Activated naive CD8-positive, alpha-beta T cell treated with anti-CD3 and anti-CD28 coated beads, Interleukin-2, amount 50 U/mL, for 24 hours (primary cell): ENCODE measurements at places on chromosomes 12 and 14.
A peak's percentile ranks its signal among the peaks of the same experiment; 100 is the strongest.

- DNase-seq = peak; percentile 98
These were observed at the start of gene MOK for GRCh38 chr14:102304611-102305506. TSS of gene MOK (minus strand) at chr14:102305164. CDS start at chr14:102304968, 196 bp downstream.

- no peak for DNase-seq
These were observed 528.6 kb downstream of the FUT8 start for GRCh38 chr14:65941091-65941490.

- DNase-seq = no peak
These were observed 142.0 kb upstream of the GZMB start for GRCh38 chr14:24775950-24776349.

GRCh38 chr14:35506927-35507326 is 27.0 kb upstream of the INSM2 start:
- no peak for DNase-seq

GRCh38 chr12:119180380-119181040 is 1.8 kb downstream of the HSPB8 start:
- DNase-seq = no peak

- DNase-seq = no peak
These were observed 8.9 kb upstream of the FAIM2 start for GRCh38 chr12:49912345-49913255.

DNA sequence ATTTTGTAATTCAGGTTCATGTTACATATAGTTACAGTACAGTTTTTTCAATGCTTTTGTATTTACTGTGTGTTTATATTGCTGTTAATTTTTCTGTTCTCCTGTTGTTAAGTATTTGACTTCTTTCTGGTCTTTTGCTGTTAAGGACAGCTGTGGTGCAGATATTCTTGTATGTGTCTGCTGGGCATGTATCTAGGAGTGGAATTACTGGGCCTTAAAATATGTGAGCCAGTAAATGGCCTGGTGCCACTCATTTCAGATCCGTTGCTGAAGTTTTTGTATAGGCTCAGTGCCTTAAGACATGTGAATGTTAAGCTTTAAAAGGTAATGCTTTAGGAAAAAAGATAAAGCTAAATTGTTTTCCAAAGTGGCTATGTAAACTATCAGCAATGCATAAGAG is 87.3 kb downstream of the TTLL5 start:
- no peak for DNase-seq

- peak; percentile 26 for DNase-seq
These were observed 60.6 kb upstream of the KCNA1 start for GRCh38 chr12:4849115-4849541.

GRCh38 chr12:65695113-65695865 is 129.0 kb upstream of the HMGA2 start:
- no peak for DNase-seq

DNA sequence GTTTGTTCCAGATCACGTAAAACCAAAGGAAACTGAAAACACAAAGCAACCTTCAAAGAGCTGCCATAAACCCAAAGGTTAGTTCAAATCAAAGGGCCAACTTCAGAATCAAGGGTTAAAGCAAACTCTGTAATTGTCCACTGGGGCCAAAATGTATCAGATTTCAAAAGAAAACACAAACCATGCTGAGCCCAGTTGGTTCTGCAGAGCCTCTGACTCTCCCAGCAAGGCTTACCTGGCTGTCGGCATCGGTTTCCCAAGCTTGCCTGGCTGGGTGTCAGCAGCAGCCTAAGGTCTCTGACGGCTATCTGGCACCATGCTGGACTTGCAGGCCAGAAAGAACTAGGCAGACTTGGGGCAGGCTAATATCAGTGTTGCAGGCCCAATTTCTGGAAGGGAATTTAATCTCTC is 125.3 kb downstream of the DAD1 start:
- no peak for DNase-seq

- DNase-seq = no peak
These were observed 156.7 kb downstream of the CEP128 start for GRCh38 chr14:80784820-80785219.

DNA sequence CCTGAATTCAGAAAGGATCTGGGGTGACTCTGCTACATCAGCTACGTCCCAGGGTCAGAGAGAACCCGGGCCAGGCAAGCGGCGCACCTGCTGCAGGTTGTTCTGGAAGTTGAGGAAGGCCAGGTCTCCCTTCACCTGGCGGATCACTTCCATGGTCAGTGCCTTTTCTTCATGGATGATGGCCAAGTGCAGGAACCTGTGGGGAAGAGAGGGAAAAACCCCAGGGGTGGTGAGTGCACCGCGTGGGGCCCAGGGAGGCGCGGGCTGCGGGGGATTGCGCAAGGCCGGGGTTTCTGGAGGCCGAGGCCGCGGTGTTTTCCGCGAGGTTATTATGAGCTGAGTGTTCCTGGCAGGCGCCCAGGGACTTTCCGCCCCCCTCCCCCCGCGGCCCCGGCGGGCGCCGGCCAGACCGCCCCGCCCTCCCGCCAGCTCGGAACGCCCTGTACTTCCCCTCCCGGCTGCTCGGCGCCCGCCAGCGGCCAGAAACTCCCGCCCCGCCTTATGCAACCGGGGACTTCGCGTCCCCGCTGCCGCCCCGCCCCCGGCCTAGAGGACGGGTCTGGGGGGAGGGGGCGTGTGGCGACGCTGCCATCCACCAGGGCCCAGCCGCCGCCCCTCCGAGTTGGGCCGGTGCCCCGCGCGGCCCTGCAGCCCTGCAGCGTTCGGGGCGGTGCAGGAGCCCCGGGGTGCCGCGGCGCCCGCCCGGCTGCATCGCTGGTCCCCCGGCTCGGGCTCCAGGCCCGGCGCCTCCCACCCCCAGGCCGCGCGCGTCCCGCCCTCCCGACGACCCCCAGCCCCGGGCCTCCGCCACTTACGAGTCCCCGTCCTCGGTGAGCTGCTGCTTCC is 723 bp downstream of the NFKBIA start:
- DNase-seq = peak; percentile 98

- DNase-seq = no peak
These were observed 5.0 kb downstream of the HDAC7 start for GRCh38 chr12:47814539-47815170.

- DNase-seq = no peak
These were observed 84.8 kb upstream of the KITLG start for GRCh38 chr12:88665071-88665470.

DNA sequence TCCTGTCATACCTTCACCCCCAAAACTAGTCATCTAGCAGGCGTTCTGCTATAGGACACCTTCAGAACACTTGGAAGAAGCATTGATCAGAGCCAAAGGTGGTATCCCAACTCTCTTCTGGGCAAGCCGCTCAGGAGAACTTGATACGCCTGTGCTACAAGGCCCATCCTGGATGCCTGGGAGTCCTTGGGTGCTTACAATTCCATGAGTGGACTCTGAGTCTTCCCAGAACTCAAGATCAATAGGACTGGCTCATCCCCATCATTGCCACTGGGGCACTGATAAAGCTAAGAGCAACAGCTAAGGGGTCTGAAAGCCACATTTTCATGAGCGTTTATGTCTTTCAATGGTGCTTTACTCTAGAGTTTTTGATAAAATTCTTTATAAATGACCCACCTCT is 1.9 kb downstream of the SPTB start:
- DNase-seq = no peak

DNA sequence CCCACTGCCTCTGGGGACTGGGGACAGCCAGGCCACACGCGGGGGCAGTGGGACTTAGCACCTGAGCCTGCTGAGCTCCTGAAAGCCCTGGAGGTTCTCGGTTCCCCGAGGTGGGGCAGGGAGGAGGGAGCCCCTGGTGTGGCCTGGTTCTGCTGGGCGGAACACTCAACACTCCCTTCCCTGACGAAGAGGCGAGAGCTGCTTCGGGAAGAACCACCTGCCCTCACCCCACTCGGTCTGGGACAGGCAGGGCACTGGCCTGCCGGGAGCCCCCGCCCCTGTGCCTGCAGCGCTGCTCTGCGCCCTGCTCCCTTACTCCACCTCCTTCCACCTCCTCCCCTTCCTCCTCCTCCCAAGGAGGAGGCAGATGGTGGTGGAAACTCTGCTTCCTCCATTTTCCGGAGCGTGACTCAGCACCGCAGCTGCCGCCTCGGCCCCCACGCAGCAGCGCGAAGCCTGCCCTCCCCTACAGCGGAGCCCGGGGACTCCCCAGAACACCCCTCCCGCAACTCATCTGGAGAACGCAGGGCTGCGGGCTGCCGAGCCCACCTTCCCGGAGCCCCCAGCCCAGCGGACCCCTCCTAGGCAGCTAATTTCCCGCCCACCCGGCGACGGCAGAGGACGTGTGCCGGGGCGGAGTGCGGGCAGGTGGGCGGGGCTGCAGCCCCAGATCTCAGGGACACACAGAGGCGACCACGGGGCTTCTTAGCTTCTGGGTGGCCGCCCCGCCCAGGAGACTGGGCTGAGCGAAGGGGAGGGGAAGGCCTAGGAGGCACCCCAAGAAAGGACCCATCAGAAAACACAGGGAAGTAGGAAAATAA is 11.7 kb upstream of the INF2 start:
- peak; percentile 82 for DNase-seq

DNA sequence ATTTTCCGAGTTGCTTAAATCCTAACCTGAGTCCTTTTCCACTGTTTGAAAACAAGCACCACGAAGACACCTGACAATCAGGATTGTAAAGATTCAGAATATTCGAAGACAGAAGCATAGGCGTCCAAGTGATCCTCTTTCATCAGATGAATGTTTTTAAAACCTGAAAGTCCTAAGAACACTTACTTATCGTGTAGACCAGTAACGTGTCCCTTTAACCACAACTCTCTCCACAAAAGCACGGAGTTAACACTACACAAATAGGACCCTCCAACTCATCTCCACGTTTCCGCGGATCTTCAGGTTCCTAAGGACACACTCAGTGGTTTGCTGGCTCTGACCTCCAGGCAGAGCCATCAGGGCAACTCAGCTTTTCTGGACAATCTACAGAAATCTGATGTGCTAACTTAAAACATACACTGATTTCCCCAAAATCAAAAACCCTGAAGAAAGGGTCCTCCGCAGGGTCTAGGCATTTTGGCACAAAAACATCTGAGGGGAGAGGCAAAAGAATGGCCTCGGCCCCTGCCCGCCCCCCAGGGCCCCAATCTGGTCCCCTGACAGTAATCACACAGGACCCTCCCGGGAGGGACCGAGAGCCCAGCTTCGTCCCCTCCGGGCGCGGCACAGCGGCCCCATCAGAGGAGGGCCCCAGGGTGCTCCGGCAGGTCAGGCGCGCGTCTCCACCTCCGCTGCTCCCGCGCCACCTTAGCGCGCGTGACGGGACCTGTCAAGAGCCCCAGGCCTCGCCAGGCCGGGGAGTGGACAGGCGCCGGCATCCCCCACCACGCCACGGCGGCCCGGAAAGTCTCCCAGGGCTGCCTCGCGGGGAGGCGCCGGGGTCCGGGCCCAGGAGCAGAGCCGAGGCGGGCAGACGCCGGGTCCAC is 925 bp downstream of the DICER1 start:
- DNase-seq = peak; percentile 48

GRCh38 chr14:77275601-77276017 is 4.6 kb upstream of the NGB start:
- no peak for DNase-seq

DNA sequence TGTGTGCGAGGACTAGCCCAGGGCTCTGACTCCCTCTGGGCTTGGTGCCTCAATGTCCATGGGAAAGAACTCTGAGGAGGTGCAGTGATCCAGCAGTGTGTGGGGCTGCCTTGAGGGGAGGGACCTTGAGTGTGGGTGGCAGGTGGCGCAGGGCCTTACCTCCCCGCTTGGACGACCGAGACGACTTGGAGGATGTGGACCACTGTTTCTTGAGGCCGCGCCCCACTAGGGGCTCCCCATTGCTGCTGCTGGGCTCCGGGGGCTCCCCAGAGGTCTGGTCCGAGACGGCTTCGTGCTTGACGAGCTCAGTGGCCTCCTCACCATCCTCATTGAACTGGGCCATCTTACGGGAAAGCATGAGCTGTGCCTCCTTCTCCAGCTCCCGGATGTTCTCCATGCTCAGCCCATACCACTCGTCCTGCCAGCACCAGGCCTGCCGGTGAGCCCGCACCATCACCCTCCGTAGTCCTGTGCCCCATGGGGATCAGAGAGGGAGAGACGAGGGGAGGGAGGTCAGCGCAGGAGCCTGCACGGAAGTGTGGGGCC is 24.7 kb downstream of the ARL6IP4 start:
- DNase-seq = no peak

GRCh38 chr12:45343269-45344051 is 127.6 kb downstream of the ANO6 start:
- no peak for DNase-seq

- no peak for DNase-seq
These were observed 251.2 kb upstream of the EGLN3 start for GRCh38 chr14:34201909-34202637.

GRCh38 chr12:17975763-17976162 is 114.2 kb downstream of the RERGL start:
- DNase-seq = no peak

GRCh38 chr12:49847161-49847560 is 4.3 kb upstream of the BCDIN3D start:
- no peak for DNase-seq

DNA sequence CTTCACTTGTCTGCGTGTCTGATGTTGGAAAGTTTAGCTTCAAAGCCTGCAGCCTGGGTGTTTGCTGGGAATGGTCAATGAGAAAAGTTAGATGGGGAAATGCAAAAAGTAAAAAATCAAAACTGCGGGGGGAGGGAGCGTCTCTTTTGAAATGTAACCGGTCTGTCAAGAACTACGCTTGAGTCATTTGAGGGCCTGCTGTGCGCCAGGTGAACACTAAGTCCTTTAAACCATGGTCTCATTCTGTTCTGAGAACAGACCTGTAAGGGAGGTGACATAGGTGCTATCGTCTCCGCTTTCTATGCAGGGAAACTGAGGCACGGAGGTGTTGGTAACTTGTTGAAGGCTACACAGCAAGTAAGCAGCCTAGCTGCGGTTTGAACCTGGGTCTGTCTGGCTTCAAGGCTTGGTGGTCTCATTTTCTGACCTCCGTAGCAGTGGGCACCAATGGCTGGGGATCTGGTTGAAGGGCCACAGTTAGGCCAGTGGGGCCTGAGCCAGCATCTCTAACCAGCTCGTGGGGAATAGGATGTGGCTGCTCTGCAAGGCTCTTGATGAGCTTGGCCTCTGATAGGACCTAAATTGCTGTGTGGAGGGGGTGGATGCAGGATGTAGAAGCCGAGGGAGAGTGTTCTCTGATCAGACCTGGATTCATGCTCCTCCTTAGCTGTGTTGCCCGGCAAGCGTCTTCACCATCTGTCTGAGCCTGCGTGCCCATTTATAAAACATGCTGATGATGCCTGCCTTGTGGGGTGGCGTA is 41.5 kb downstream of the KCTD10 start:
- DNase-seq = no peak

GRCh38 chr12:51864833-51865670 is 16.5 kb upstream of the FIGNL2 start:
- no peak for DNase-seq

GRCh38 chr12:32947206-32948067 is 50.9 kb upstream of the PKP2 start:
- DNase-seq = no peak
